Upper lobe of right lung (tissue), 1 donor: ENCODE measurements at places on chromosomes 12 and 14. TPM values are rescaled to one million over a fixed set of nuclear protein-coding genes. Genes with fewer than 3 reads are reported as not detected.

DNA sequence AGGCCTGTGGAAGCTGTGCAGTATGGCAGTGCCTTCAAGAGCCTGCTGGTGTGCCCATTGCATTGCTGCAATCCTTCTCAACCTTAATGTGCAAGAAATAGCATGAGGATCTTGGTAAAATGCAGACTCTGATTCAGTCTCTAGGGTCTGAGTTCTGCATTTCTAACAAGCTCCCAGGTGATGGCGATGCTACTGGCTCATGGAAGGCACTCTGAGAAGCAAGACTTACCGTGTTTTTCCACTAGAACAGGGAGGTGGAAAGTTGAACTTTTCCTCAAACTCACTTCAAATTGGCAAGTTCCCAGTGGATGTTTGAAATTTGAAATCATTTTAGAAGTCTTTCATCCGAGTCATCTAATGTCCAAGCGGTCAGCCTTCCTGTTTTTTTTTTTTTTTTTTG is 55.5 kb downstream of the MYRFL start:
- no peaks in the 10 kb centered on the region for H3K27me3 ChIP-seq
- no peak overlapping the region for H3K4me3 ChIP-seq
- H3K36me3 ChIP-seq = no peaks in the 10 kb centered on the region
- no peak for DNase-seq
- peaks cover 7% of the 10 kb centered on the region for H3K4me1 ChIP-seq

DNA sequence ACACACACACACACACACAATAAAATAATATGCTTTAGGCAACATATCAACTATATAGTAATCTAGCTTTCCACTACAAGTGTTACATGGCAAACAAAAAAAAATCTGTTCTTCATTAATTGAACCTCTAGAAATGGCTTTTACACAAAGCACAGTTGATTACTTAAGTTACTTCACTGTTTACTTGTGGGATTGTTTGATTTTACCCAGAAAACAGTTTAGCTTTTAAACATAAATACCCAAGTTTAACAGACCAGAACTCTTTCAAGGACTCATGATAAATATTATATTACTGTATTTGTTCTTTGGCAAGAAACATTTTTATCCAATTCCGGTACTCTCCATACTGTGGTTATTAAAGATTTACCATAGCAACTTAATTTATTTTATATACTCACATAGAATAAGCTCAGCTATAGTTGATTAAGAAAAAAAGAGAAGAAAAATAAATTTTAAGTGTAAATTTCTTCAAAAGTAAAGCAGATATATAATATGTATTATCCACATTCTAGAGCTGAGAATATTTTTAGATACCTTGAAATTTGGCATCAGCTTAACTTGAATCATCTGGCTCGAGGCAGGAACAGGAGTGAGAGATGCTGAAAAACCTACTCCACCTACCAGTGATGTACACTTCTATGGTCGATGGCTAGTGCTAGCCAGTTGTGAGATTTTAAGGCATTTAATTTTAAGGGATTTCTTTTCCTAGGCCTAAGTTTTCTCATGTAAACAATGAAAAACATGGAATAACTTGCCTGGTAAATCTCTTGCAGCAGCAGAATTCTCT is 126.0 kb downstream of the BTG1 start:
- no peak overlapping the region for H3K27ac ChIP-seq
- H3K4me3 ChIP-seq = no peak overlapping the region
- H3K36me3 ChIP-seq = no peaks in the 10 kb centered on the region

GRCh38 chr12:46300910-46301309 is 32.1 kb upstream of the SLC38A1 start:
- no peak overlapping the region for H3K4me3 ChIP-seq
- H3K27me3 ChIP-seq = no peaks in the 10 kb centered on the region
- no peaks in the 10 kb centered on the region for H3K4me1 ChIP-seq
- H3K36me3 ChIP-seq = no peaks in the 10 kb centered on the region
- DNase-seq = no peak
- H3K27ac ChIP-seq = no peak overlapping the region

The PTHLH gene
- 1.9 TPM for total RNA-seq

The RAPGEF3 gene
- 69.6 TPM for total RNA-seq

- DNase-seq = no peak
- no peak overlapping the region for H3K27ac ChIP-seq
- no peak overlapping the region for H3K4me3 ChIP-seq
- H3K4me1 ChIP-seq = peaks cover 12% of the 10 kb centered on the region
- H3K36me3 ChIP-seq = no peaks in the 10 kb centered on the region
Observed at GRCh38 chr12:1073652-1074051, 82.6 kb downstream of the ERC1 start.

GRCh38 chr14:51236314-51236713 is 3.7 kb upstream of the TMX1 start:
- no peaks in the 10 kb centered on the region for H3K36me3 ChIP-seq
- H3K4me1 ChIP-seq = peaks cover 4% of the 10 kb centered on the region
- no peak for DNase-seq
- no peaks in the 10 kb centered on the region for H3K27me3 ChIP-seq
- no peak overlapping the region for H3K27ac ChIP-seq

- H3K4me3 ChIP-seq = no peak overlapping the region
- no peak overlapping the region for H3K27ac ChIP-seq
- no peak for DNase-seq
- H3K27me3 ChIP-seq = no peaks in the 10 kb centered on the region
- peaks cover 30% of the 10 kb centered on the region for H3K4me1 ChIP-seq
Observed at GRCh38 chr12:101855976-101856375, 21.4 kb upstream of the DRAM1 start.

The GPR135 gene
- 2.1 TPM for total RNA-seq

- H3K4me3 ChIP-seq = no peak overlapping the region
- no peaks in the 10 kb centered on the region for H3K4me1 ChIP-seq
- no peak for DNase-seq
- no peak overlapping the region for H3K27ac ChIP-seq
- no peaks in the 10 kb centered on the region for H3K36me3 ChIP-seq
Observed at GRCh38 chr12:41034686-41035085, 153.4 kb upstream of the PDZRN4 start.

DNA sequence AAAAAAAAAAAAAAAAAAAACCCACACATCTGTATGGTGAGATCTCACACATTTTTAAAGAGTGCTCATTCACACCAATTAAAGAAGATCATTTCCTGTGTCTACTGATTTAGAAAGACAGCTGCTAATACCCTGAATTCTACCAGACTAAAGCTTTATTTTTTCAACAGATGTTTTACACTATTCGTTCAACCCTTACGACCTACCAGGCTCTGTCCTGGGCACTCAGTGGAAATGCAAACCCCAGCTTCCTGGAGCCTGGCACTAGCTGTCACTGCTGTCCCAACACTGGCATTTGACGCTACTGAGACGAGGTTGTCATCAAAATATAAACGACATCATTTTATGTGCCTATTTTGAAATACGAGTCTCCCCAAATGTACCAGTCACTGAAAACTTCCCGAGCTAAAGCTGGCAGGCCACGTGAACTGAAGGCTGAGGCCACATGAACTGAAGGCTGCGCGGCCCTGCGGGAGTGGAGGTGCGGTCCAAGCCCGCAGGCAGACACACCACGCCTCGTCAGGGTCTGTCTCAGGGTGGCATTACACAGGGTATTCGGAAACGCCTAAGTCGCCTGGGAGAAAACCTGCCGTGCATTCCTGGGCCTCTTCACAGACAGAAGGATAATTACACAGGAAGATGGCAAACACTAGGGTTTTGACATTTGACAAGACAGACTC is 27.2 kb downstream of the SLC15A4 start:
- H3K4me3 ChIP-seq = no peak overlapping the region
- DNase-seq = peak; percentile 61
- no peaks in the 10 kb centered on the region for H3K27me3 ChIP-seq
- peaks cover 96% of the 10 kb centered on the region for H3K36me3 ChIP-seq
- peaks cover 12% of the 10 kb centered on the region for H3K4me1 ChIP-seq
- no peak overlapping the region for H3K27ac ChIP-seq
